ENCODE measurements at places on chromosomes 3 and 15.
A peak's percentile ranks its signal among the peaks of the same experiment; 100 is the strongest.

DNA sequence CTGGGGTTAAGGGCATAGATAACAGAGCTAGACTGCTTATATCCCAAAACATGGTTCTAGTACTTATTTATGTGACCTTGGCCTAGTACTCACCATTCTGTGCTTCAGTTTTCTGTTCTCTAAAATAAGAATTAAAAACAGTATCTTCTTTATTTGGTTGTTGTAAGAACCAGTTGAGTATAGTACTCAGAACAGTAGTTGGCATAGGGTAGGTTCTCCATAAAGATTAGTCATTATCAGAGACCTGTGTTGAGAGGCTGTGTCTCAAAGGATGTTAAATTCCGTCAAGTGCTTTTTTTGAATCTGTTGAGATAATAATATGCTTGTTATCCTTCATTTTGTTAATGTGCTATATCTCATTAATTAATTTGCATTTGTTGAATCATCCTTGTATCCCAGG is 47.4 kb upstream of the OSTN start:
- DNase-seq, result no peak

- DNase-seq, result no peak
Measured at GRCh38 chr3:164641071-164641470, 437.2 kb downstream of the SI start.

GRCh38 chr3:94114666-94115065 is 51.8 kb downstream of the NSUN3 start:
- DNase-seq, result no peak

DNA sequence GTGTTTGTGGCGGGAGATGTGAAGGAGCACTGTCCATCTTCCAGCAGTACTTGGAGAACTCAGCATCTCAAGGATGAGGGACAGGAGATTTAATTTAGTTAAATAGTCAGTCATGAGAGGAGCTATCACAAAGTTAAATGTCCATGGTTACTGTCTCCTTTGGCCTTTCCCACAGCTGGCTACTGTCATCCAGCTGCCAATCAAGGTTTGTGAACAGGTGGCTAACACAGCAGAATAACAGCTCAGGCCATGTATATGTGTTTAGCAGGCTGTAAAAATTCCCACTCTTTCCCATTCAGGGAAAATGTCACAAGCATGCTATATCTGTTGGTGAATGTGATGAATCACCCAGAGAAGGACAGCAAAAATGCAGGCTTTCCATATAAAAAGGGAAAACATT is 120.5 kb downstream of the TMEM108 start:
- peak; percentile 56 for DNase-seq

GRCh38 chr3:47197287-47197686 is 33.4 kb upstream of the SETD2 start:
- DNase-seq, result no peak

DNA sequence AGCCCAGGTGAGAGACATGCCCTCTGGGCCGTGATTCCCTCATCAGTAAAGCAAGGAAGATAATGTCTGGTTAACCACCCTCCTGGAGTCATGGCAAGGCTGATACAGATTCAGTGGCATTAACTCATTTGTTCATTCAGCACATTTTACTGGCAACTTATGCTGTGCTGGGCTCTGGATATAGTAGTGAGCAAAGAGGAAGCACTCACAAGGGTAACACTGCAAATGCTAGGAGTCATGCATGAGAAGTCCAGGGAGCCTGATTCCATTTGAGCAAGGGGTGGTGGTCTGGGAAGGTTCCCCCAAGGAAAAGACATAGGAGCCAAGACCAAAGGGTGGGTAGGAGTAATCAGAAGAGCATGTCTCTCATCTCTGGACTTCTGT is 50.2 kb downstream of the SMAD3 start:
- no peak for DNase-seq

- DNase-seq, result no peak
Measured at GRCh38 chr3:160852856-160853255, 96.8 kb downstream of the PPM1L start.

- DNase-seq, result peak; percentile 64
Measured at GRCh38 chr15:83999396-84000135, 236.0 kb upstream of the GOLGA6L4 start.

GRCh38 chr3:54213907-54214306 is 91.6 kb downstream of the CACNA2D3 start:
- DNase-seq, result no peak

DNA sequence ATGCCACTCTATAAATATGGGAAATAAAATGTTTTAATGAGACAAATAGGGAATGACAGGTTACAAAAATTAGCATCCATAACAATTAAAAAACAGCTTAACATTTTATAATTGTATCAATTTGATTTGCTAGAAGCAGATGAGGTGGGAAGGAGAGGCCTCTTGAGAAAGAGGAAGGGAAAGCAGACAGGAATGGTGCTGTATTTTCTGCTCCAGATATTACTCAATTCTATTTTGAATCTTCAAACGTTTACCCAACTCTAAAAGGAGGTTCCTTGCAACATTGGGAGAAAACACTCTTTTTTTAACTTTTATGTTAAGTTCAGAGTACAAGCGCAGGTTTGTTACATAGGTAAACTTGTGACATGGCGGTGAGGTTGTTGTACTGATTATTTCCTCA is 44.9 kb upstream of the ALDH1A3 start:
- no peak for DNase-seq

DNA sequence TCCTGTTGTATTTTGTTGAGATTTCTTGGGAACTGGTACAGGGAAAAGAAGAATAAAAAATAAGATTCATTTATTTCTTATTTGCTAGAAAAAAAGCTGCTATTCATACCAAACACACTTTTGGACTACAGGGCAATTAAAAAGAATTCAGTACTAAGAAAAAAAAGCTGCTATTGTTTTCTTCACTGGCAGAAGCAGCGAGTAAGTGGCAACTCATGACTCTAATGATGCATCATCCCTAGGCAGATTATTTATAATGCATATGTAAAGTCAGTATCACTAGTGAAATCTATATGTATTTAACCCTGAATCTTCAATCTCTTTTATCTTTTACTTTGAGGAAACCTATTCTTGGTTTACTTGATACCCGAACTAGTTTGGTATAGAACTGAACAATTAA is 15.2 kb downstream of the PFN2 start:
- no peak for DNase-seq

DNA sequence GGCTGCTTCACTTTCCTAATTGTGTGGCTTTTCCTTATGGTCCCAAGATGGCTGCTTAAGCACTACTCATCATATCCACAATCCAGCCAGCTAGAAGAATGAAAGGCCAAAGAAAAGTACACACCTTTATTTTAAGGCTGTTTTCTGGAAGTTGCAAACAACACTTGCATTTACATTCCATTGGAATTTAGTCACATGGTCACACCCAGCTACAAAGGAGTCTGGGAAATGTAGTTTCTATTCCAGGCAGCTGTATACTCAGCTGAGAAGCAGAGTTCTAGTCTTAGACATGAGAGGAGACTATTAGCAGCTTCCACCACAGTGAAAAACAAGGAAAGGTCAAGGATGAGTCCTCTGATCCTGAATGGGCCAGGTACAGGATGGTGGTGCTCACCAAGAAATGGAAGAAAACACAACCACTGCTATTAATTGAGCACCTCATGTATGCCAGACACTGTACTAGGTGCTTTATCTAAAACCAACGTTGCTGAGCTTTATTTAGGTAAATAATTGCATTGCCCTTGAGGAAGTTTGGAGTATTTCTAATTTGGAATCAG is 28.0 kb upstream of the ATG7 start:
- DNase-seq, result no peak

GRCh38 chr3:63022114-63022513 is 146.9 kb upstream of the CADPS start:
- DNase-seq, result no peak
